ENCODE measurements at places on chromosomes 2 and 18. TPM values are rescaled to one million over a fixed set of nuclear protein-coding genes. Genes with fewer than 3 reads are reported as not detected.

The PLGLB1 gene
- 4.0 TPM for total RNA-seq

The CRYBA2 gene
- not detected for total RNA-seq

The FOXI3 gene
- total RNA-seq: not detected

The KIF1A gene
- 0.17 TPM for total RNA-seq

The ASB18 gene
- total RNA-seq: not detected

The HTRA2 gene
- total RNA-seq: 60.0 TPM

The EIF2B4 gene
- 48.7 TPM for total RNA-seq

The CCDC88A gene
- total RNA-seq: 7.2 TPM

The IL1R1 gene
- total RNA-seq: 0.22 TPM

The AQP12A gene
- not detected for total RNA-seq
